ENCODE measurements at places on chromosomes 11 and 22.

DNA sequence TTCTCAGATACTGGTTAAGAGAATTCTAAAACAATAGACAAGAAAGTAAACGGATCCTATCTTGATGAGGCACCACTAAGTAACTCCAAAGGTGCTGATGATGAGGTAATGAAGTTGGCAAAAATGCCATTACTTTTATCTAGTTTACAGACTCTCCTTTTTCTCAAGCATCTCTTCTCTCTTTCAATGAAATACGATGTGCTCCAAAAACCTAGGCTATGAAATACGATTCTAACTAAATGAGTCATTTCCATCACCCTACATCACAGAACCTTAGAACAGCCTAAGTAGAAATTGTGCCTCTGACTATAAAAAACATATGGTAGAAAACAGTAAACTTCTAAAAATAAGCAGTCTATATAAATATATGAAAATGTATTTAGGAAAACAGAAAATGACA lies 58.9 kb upstream of the ARHGAP32 start:
- no peak for DNase-seq

- DNase-seq = no peak
Observed at GRCh38 chr11:4695442-4695841, 2.2 kb downstream of the OR51E2 start.

DNA sequence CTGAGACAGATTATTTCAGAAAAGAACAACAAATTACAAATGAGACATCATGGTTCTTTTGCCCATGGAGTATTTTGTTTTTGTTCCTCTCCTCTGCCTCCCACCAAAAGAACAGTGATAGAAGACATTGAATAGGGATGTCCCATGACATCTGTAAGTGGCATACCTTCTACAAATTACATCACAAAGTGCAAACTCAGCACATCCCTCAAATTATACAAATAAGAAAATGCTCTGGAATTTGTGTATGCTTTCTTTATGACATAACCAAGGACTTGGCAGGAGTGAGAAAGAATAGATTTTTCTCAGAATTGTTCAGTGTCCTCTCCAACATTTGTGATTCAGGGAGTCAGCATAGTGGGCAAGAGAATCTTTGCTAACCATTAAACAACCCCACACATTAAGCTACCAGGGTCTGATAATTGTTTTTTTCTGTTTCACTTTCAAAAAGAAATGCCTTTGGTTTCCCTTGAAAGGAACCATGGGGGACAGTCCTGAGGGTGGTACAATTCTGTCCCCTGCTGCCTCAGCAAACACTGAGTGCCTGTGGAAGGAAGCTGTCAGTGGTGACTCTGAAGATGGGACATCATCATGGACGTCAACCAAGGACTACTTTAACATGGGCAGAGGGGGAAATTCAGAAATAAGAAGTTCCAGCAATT lies 430.3 kb downstream of the AASDHPPT start:
- no peak for DNase-seq

DNA sequence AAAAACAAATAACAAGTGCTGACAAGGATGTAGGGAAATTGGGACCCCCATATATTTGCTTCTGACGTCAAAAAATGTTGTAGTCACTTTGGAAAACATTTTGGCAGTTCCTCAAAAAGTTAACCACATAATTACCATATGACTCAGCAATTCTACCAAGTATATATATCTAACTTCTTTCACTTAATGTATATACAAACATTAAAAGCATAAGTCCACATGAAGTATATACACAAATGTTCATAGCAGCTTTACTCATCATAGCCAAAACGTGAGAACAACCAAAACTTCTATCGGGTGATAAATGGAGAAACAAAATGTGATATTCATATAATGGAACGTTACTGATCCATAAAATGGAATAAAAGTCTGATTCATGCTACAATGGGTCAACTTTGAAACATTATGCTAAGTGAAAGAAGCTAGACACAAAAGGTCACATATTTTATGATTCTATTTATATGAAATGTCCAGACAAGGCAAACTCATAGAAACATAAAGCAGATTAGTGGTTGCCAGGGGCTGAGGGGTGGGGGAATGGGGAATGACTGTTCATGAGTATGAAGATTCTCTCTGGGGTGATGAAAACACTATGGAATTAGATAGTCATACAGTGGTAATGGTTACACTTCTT lies 48.7 kb upstream of the TEAD1 start:
- no peak for DNase-seq

DNA sequence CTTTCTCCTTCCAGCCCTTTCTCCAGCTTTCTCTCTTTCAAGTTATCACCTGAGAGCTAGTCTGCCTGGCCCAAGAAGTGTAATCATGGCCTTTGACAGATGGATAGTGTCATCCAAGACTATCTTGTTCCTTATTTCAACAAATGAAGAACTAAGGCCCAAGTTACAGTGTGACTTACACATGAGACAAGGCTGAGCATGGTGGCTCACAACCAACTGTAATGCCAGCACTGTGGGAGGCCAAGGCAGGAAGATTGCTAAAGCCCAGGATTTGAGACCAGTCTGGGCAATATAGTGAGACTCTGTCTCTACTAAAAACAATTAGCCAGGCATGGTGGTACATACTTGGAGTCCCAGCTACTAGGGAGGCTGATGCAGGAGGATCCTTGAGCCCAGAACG lies 3.7 kb upstream of the RANGAP1 start:
- DNase-seq = no peak

GRCh38 chr22:44051961-44052360 lies 27.9 kb downstream of the PARVB start:
- no peak for DNase-seq

DNA sequence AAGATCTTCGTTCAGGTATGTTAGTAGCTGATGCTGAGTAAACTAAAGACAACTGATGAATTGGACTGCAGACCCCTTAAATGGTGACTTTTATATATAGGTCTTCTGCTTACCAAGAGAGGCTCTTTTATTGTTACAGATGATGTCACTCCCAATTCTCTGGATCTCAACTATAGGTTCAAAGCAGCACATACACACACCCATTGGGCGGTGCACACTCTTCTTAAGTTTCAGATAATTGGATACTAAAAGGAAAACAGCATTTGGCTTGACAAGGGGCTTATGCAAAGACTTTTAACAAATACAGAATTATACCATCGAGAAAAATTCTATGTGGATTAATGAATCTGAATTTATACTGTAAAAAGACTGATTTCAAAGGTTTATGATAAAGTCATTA lies at the start of gene PTH:
Gene PTH, minus strand, starts transcription at position 69 of the 400 bp plus-strand sequence. CDS start 3,142 bp downstream, outside the sequence.
- DNase-seq = no peak

GRCh38 chr22:50084614-50085021 lies 608 bp downstream of the MLC1 start:
- no peak for DNase-seq

DNA sequence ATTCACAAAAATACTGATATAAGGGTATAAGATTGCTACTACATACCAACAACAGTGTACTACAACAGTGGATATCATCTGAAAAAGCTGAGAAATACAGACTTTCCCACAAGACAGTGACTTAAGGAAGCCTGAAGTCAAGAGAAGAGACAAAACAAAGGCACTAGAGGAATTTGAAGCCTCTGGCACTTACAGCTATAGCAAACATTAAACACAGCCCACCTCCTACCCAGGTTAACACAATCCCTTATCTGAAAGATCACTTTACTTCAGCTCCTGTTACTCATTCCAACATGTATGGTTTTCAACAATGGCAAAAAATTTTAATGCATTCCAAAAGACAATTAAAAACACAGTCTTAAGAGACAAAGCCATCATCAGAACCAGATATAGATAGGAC lies 388.5 kb downstream of the JRKL start:
- DNase-seq = no peak

DNA sequence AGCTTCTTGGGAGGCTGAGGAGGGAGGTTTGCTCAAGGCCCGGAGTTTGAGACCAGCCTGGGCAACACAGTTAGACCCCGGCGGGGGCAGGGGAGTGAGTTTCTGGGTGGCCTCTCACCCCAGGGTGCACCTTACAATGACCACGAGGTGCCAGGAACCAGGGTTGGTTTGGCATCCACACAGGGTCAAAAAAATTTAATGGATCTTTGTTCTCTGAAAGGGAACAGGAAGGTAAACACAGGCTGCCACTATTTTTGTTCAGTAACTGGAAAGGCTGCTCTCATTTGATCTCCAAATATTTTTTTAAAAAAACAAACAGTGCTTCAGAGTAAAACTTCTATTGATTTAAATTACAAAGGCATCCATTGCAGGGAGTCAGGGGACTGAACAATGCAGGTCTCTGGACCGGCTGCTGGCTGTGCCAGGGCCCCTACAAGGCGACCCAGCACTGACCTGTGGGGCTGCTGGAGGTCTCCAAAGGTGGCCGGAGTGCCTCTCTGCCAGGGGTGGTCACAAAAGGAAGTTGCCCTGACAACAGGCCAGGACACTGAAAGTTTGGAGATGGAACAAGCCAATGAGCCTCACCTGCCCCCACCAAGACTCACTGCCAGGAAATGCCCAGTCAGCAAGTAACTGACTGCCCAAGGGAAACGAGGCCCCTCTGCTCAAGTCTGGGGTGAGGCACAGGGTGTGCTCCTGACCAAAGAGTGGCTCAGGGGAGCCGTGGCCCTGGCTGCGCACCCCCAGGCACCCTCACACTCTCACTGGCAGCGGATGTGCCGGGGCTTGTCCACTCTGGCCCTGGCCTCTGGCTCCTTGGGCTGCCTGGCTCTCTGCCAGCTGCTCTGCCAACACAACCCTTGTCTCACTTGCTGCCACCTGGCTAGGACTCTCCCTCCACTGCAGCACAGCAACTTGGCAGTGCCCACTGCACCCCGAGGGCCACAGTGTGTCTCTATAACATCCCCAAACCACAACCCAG lies 51.8 kb downstream of the ARFGAP3 start:
- DNase-seq = no peak

- DNase-seq = no peak
Observed at GRCh38 chr11:284105-285020, 4.6 kb upstream of the PGGHG start.

- no peak for DNase-seq
Observed at GRCh38 chr11:123451183-123451781, 21.2 kb downstream of the GRAMD1B start.

DNA sequence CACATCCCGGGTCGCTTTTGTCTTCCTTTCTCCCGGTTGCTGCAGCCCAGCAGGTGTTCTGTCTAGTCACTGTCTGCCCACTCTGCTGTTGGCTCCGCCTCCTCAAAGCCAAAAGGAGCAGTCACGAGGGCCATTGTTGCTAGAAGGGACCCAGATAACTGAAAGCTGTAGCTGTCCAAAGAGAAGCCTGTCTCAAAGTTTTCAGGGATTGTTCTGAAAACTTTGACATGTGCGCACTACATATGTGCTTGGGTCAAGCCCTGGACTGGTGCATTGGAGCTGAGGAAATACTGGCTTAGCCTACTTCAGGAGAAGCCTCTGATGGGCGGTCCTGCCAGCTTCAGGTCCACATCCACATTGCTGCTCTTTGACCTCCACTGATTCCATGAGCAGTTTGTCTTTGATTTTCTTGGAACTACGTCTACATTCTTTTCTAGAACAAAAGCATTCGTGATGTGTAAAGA lies 8.8 kb upstream of the OR2AT4 start:
- no peak for DNase-seq

GRCh38 chr11:14969901-14970323 lies 2.2 kb downstream of the CALCA start:
- peak; percentile 47 for DNase-seq

GRCh38 chr11:2671748-2672147 lies 28.0 kb downstream of the KCNQ1OT1 start:
- no peak for DNase-seq

GRCh38 chr11:47545298-47545697 lies 7.6 kb downstream of the CELF1 start:
- DNase-seq = no peak

- no peak for DNase-seq
Observed at GRCh38 chr22:45650721-45651120, 20.9 kb upstream of the ATXN10 start.

GRCh38 chr11:122786896-122787295 lies 51.4 kb upstream of the CRTAM start:
- DNase-seq = no peak

DNA sequence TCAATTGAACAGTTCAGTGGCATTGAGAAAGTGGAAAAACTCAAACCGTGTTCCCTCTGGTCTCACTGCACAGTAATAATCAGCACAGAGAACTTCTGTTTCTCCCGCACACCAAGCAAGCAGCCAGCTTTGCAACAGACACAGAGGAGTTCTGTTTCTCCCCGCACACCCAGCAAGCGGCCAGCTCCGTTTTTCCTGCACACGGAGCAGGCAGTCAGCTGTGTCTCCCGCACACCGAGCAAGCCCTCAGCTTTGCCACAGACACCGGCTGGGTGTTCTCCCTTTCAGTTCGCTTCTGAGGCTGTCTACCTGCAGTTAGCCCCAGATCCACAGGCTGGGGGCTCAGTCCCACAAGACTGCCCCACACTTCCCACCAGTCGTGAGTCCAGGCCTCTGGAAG lies 9.9 kb upstream of the TALDO1 start:
- no peak for DNase-seq

GRCh38 chr11:33897761-33898375 lies 6.0 kb upstream of the LMO2 start:
- no peak for DNase-seq
